ENCODE measurements at places on chromosomes 5 and 9.

DNA sequence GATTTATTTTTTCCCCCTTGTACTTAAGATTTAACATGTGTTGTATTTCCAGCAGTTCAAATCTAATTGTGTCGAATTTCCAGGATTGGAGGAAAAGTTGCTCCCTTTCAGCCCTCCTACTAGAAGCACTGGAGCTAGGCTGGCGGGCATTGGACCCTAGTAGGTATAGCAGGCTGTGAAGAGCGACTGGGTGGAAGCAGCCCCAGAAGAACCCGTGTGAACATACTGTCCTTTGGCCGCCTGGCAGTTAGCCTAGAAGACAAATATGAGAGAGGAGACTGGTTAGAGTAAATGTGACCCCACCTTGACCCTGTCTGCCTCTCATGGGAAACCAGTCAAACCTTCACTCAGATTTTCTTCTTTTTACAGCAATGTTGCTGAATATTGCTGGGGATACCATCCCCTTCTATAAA is 13.9 kb downstream of the ALDOB start:
- DNase-seq = peak; percentile 83

DNA sequence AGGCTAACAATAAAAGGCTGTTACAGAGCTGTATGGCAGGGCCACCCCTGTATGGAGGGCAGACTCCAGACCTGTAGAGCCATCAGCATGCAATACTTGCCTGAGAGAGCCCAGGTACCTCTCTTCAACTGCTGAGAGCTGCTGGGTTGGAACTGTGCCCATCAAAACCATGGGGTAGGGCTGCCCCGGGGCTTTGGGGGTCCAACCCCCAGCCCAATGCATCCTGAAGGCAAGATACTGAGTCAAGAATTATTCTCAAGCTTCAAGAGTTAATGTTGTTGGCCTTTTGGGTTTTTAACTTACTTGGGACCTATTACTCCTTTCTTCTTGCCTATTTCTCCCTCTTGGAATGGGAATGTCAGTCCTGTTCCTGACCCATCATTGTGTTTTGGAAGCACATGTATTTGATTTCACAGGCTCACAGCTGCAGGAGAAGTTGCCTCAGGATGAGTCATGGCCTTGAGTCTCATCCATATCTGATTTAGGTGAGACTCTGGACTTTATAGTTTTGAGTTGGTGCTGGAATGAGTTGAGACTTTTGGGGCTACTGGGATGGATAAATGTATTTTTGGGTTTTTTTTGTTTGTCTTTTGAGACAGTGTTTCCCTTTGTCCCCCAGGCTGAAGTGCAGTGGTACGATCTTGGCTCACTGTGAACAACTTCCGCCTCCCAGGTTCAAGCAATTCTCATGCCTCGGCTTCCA is 21.0 kb upstream of the CDK7 start:
- DNase-seq = no peak

DNA sequence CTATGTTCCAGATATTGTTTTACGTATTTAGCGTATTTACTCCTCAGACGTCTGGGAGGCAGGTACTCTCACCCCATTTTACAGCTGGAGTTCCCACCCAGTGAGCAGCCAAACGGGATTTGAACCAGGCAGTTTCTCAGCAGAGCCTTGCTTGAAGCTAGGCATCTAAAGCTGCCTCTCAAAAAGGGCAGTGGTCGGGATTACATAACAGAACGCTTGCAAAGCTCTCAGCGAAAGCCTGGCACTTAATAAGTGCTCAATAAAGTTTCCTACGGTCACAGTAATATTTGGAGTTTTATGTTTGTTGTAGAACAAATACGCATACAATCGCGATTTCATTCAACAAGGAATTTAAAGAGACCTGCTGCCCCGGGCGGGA is 286 bp upstream of the BSPRY start:
- DNase-seq = no peak

DNA sequence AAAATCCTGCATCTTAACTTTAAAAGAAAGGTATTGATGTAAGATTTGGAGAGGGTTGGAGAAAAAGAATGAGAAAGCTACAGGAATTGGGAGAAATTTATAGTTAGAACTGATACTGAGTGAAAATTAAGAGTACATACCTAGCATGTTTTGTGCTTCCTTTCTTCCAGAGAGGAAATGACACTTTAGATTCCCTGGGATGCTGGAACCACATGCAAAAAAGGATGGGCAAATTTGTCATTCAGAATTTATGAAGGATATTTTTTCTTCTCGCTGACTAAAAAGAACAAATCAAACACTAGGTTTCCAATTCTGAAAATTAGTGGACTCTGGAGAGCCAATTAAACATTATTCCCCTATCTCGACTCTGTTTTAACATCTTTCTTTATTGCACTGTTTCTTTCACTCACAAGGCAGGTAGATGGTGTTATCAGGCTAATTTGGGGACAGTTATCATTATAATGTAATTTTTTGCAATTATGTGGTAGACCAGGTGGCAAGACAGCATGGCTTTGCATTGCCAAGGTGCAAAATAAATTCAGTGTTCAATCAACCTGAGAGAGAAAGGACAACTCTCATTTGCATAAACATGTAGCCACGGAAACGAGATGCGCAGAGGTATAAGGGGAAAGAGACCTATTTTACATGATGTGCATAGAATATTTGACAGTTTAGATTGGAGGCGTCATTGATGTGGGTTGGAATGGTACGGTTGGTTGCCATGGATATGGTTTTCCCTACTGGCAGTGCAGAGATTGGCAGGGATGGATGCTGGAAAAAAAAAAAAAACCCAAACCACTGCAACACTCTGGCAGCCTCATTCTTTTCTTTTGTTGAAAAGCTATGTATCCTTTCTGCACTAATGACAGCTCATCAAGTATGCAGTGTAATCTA is 320.4 kb upstream of the CCNH start:
- DNase-seq = no peak

DNA sequence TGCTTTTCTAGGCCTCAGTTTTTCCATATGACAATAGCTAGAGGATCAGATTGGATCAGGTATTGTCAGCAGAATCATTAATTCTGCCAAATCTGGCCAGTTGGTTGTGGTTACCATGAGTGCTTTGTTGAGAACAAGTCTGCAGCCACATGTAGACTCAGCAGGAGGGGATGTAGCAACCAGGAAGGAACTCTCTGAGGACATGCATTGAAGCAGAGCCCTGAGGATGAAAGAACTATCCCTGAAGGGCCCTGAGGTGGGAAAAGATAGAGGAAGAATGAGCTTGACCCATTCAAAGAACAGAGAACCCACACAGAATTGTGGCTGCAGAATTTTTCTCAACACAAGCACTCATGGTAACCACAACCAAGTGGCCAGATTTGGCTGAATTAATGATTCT is 60.1 kb upstream of the AFAP1L1 start:
- no peak for DNase-seq

DNA sequence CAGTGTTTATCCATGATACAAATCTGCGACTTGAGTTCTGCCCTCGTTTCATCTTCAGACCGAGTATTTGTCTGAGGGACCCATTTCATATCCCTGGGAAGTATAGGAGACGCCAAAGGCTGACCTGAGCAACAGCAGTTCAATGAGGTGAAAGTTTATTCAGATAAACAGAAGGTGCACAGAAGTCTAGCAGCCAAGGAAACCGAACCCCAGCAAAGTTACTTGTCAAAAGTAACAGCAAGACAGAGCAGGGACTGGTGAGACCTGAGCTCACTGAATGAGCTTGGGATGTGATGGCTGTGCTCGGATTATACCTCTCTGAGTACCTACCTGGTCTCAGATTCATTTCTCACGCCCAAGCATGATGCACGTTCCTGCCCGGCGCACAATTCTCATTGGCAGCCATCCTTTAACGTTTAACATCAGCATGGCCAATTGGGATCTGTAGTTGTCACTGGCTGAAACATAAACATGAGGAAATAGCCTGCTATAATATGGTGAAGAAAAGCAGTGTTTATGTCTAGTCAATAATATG is 599 bp downstream of the LYRM7 start:
- DNase-seq = no peak

GRCh38 chr5:107487056-107487542 is 183.6 kb downstream of the EFNA5 start:
- DNase-seq = no peak

DNA sequence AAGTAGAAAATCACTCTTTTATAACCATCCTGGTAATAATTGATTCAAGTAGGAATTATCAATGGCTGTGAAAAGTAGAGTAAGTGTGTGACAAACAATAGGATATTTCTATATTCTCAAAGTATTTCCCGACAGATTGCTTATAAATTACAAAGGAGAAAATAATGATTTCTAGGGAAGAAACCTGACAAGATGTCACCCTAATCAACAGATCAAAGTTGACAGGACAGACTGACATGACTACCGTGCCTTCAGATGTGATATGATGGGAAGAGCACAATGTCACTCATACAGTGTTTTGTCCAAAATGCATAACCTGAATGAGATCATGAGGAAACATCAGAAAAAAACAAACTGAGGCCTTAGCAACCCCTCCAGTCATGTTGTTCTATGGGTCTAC is 53.9 kb upstream of the TRIO start:
- no peak for DNase-seq

GRCh38 chr5:30469691-30470090 is 723.8 kb upstream of the CDH6 start:
- DNase-seq = no peak

DNA sequence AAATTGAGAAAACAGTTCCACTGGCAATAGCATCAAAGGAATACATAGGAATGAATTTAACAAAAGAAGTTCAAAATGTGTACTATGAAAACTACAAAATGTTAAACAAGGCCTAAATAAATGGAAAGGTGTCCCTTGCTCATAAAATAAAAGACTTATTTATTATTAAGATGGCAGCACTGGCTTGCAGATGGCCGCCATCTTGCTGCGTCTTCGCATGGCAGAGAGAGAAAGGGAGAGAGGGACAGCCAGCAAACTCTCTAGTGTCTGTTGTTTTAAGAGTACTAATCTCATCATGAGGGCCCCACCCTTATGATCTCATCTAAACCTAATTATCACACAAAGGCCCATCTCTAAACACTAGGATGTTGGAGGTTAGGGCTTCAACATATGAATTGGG is 47.1 kb downstream of the ABLIM3 start:
- DNase-seq = no peak

DNA sequence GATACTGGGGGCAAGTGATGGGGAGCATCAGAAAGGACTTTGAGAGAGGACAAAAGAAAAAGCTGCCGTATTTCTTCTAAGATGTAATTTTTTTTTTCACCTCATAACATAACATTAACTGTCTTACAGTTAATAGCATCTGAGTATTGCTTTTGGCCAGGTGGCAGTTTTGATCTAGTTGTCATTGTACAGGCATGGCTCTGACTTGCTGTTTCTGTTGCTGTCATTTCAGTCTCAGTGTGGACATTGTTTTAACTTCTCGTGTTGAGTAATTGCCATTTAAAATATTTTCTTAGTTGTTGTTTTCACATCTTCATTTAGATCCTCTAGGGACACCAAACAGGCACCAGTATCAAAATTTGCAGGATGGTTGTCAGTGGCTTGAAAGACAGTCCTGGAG is 12.4 kb downstream of the SMAD5 start:
- no peak for DNase-seq

- peak; percentile 41 for DNase-seq
Observed at GRCh38 chr5:130032807-130033206, 128.5 kb downstream of the CHSY3 start.

DNA sequence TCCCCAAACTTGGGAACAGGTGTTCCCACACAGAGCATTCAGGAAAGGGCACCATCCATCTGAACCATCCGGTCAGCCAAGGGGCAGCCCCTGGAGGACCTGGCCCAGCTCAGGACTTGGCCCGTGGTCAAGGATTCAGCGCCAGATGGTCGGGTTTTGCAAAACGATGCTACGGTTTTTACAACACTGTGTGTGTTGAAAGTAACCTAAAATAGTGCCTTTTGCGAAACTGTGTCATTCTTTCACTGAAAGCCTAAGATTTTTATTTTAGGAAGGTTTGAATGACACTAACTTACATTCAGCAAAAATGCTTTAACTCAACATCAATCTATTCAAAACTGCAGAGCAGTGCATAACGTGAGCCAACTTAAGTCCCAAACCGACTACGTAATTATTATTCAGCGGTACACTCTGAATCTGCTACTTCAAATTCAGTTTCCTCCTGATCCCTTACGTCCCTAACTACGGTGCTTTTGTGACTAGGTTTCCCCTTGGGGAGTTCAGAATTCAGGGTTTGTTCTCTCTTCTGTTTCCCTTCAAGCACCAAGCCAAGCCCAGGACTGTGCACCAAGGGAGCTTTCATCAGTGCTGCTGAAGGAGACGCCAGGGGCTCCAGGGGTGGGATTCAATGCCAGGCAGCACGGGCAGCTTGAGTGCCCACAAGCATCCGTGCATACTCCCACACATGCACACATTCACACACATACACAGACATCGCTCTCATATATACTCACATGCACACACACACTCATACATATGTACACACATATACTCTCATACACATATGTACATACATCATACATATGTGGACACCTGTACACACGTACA is 25.8 kb downstream of the LPCAT1 start:
- no peak for DNase-seq

DNA sequence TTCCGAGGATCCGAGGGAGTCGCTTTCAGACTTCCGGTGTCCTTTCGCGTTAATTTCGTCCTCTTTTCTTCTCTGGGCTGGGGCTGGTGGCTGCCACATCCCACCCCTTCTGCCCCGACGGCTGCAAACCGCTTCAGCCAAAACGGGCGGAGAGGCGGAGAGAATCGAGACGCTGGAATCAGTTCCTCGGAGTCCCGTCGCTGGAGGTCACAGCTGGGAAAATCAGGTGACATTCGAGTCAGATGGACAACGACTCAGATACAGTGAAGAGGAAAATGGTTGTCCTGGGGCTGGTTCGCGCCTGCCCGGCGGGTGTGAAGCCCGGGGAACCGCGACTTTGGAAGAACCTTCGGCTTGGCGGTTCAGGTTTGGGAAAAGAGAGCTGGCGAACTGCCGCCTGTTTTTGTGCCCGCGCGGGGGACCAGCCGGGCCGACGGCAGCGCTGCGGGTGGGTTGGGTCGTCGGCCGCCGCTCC is 8.9 kb upstream of the NKX2-5 start:
- DNase-seq = no peak

DNA sequence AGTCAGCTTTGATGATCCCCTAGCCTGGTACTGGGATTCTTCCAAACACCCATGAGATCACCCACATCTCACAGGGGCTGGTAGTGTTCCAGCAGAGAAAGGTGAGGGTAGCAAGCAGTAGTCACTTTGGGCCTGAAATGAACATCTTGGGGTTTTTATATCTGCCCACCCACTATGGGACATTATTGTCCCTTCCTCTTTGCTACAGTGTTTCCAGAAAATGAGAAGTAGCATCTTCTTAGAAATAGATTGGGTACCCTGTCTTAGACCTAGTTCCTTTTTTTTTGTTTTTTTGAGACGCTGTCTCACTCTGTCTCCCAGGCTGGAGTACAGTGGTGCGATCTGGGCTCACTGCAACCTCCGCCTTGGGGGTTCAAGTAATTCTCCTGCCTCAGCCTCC is 249.2 kb upstream of the ANKRD55 start:
- no peak for DNase-seq

DNA sequence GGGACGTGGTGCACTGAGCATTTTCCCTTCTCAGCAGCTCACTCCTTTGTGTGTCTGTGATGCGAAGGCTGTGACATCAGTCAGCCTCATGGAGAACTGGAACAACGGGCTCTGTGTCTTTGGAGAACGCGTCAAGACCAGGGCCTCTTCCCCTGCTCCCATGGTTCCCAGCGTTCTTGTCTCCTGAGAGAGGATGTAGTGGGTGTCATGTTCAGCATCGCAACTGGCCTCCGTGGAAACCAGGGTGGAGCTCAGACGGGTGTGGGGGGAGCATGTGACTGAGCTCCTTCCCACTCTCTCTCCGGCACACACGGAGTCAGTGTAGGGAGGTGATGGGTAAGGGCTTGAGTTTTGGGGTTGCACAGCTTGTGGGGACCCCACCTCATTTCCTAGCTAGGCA is 59.7 kb downstream of the TENT4A start:
- DNase-seq = no peak
